ENCODE measurements at places on chromosomes 13 and 19.
A peak's percentile ranks its signal among the peaks of the same experiment; 100 is the strongest.

GRCh38 chr19:2047076-2047448 is 4.0 kb downstream of the MKNK2 start:
- DNase-seq = no peak

DNA sequence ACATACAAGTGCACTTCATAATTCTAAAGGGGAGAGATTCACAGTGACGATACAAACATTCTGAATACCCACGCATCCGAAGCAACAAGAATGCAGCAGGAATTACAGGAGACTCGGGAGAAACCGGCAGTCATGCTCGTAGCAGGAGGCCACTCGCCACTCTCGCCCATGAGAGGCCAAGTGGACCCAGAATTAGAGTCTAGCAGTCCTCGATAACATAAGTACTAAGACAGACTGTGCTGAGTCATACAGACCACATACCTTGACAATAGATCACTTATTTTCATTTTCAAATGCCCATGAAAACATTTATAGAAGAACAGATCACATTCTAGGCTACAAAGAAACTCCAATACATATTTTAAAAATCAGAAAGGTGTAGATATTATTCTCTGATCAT is 299.1 kb upstream of the TSHZ3 start:
- DNase-seq = no peak

DNA sequence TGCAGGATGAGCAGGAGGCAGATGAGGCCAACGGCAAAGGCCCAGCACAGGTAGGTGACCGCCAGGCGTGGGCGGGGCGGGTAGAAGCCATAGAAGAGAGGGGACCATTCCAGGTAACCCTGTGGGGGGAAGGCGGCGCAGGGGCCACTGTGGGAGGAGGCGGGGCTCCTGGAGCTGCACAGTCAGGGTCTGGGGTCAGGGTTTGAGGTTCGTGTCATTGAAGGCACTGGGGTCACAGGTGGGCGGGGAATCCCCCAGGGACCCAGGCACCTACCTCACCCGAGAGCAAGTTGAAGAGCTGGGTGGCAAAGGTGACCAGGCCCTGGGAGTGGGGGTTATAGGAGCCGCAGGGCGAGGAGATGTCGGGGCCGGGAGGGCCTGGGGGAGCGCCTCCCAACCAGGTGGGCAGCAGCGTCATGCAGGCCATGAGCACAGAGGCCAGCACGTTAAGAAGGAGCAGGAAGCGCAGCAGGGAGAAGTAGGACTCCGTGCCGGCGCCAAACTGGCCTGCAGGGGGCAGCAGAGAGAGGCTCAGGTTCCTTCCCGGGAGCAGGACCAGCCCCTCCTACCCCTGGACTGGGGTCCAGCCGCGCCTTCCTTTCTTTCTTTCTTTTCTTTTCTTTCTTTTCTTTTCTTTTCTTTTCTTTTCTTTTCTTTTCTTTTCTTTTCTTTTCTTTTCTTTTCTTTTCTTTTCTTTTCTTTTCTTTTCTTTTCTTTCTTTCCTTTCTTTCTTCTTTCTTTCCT is 4.6 kb downstream of the TMC4 start:
- DNase-seq = peak; percentile 92

- DNase-seq = no peak
Measured at GRCh38 chr13:24165746-24166145, 5.2 kb downstream of the SPATA13 start.

DNA sequence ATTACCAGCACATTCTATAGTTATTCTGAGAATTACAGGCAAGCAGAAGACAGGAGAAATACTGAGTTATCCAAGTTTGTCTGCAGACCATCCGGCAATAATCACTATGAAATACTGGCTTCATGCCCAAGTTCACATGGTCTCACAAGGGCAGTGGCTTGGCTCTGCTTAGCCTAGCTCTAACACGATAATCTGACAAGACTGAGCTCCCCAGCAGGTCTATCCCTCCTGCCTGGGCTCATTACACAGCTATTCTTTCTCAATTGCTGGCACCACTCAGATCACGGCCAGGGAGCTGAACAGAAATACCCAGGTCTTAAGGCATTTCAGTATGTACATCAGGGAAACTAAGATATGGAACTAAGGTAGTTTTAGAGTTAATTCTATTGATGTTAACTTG is 361.6 kb upstream of the PCDH20 start:
- DNase-seq = no peak

DNA sequence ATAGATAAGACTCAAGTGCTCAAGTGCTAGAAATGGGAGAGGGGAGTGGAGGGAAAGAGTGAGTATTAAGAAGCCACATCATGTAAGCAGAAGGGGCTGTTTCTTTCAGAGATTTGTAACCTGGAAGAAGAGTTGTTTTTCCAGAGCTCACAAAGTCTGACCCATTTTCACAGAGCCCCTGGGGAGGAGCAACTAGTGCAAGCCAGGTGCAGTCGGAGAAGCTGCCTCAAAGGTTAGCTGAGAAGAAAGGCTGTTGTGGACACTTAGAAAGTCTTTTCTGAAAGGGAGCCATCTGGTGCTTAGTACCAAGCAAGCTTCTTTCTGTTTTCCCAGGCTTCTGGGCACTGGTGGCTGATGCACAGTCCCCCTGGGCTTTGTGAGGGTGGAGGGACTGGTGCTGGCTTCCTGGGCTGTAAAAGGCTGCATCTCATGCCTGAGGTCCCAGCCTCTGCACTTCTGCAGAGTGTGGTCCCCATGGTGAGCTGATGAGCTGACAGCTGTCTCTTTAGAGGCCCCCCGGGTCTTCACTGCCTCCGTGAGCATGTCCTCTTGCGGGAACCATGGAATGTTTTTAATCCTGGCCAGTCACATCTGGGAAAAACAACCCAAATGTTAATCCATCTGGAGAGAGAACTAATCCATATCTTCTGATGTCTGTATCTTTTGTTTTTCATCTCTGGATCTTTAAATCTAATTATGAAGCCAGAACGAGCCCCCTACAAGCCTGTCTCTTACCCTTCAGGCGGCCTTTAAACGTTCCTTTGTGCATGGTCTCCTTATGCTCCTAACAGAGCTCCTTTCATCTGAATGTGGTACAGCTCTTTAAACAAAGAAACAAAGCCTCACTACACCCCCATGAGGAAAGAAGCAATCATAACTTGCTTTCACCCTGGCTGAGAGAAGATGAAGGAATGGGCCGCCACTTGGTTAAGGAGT is 40.2 kb downstream of the OLFM4 start:
- DNase-seq = no peak

DNA sequence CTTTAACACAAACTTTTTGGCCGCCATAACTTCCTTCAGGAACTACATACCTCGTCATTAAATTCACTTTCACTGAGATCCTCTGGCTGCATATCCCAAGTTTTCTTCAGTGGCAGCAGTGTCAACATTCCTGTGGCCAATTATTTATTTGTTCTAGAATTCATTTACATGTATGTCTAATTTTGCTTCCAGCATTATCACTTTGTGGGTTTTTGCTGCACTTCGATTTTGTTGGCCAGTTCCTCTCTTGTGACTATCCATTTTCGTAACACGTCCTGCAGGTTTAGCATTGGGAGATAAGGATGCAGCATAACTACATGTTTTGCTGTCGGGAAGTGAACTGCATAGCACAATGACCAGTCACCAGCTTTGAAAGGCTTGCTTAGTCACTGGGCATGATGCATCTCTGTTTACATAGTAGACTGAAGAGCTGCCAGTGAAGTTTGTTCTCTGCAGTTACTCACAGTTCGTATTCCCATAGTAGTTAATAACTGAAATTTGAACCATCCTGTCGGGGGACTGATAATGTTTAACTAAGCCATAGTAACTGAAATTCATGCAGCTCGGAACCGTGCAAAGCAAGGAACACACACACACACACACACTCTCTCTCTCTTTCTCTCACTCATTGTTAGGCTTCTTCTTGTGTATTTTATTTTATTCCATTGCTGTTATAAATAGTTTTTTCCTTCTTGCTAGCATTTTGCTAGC is 28.3 kb downstream of the ZNF507 start:
- DNase-seq = no peak

GRCh38 chr19:47492137-47492533 is 8.1 kb upstream of the KPTN start:
- no peak for DNase-seq

DNA sequence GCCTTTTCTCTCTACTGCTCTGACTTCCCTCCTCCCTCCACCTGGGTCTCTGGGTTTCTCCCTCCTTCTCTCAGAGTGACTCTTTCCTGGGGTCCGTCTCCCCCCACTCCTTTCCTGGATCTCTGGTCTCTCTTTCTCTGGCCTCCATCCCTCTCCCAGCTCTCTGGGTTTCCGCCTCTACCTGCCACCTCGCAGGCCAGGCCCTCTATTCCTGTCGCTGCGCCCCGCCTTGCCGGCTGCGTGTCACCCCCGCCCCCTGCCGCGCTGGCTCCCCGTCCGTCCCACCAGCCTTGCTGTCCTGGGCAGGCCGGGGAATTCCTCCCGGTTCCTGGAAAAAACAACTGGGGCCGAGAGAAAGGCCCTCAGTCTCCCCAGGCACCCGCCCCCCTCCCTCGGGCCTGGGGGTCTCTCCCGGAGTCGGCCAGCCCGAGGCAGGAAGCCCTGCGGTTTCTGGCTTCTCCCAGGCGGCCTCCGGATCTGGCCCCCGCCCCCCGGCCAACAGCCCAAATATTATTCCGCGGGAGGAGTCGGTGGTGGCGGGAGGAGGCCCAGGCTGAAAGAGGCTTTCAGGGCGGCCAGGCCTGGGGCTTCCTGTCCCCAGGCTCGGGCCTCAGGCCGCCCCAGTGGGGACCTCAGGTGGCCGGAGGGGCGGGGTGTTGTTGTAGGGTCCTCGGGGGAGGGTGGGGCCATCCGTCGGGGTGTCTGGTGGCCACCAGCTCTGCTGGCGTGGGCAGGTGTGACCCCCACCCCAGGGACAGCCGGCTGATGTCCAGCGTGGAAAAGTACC is 9.3 kb downstream of the IRF2BP1 start:
- no peak for DNase-seq

GRCh38 chr19:38769635-38770211 is 3.6 kb downstream of the LGALS7 start:
- DNase-seq = peak; percentile 79

DNA sequence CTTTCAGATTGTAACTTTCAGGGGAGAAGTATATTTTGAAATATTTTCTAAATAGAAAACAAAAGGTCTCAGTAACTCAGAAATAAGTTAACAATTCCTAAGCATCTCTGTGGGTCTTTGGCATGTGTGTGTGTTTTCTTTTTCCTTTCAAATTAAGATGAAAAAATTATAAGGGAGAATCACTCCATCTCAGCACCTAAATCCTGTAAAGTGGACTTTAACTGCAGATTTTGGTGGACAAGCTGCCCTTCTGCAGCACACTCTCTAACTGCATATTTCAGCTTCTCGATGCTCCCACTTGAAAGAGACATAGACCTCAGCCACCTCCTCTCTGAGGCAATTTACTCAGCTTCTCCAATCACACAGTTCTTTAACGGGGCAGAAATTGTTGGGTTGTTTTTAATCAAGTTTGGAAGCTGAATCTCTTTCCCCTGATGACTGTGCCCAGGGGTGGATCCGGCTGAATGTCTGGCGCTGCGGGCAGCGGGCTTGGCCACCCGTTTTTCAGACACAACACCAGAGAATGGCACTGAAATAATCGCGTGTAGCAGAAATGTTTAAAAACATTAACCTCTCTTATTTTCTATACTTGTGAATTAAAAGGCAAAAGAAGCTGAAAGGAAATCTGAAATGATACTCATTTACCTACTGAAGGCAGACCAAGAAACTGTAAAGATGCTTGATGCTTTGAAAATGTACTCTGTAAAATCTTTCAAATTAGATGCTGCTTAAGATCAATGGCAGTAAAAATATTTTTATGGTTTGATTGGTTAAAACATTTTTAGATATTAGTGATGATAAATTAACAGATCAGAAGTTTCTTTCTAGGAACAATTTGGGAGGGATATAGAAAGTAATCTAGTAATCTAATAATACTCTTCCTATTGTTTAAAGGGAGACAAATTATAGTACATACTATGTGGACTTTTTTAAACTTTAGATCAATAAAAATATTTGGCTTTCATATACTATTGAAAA is 12.4 kb downstream of the ZIC2 start:
- no peak for DNase-seq

GRCh38 chr19:46574533-46574932 is 26.6 kb upstream of the CALM3 start:
- peak; percentile 12 for DNase-seq

DNA sequence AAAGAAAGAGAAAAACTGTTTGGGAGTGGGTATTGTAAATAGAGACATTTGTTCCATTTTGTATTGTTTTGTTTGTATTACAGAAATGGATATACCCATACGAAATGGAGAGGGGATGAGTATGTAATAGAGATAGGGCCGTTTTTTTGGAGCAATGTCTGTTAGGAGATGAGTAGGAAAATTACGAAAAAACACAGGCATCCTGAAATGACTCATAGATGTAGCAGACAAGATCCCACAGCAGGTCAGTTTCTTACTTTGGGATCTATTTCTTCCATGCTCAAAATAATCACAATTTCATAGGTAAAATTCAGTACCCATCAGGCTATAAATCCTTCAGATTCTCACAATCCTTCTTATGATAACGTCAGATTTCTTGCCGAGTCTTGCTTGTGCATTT is 779.4 kb upstream of the SLITRK1 start:
- DNase-seq = no peak

GRCh38 chr19:18542941-18543813 is at the start of gene FKBP8:
Gene FKBP8 (minus strand): TSS chr19:18543573. CDS start chr19:18541970, 1,603 bp downstream.
- DNase-seq = peak; percentile 95

- no peak for DNase-seq
Measured at GRCh38 chr13:51405176-51405575, 47.7 kb downstream of the INTS6 start.

DNA sequence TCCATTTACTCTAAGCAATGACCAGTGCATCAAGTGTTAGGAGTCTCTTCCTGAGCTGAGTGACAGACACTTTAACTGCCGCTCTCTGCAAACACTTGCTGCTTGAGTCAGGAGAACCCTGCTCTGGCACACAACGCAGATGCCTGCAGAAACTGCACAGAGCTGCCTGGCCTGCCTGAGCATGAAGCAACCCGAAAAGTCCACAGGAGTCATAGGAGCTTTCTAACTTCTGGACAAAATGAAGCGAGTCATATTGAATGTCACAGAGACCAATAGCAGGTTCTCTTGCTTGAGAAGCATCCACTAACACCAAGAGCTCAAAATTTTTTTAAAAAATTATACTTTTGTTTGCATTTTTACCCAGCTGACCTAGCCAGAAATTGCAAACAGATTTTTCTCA is 232.4 kb downstream of the LHFPL6 start:
- DNase-seq = no peak

DNA sequence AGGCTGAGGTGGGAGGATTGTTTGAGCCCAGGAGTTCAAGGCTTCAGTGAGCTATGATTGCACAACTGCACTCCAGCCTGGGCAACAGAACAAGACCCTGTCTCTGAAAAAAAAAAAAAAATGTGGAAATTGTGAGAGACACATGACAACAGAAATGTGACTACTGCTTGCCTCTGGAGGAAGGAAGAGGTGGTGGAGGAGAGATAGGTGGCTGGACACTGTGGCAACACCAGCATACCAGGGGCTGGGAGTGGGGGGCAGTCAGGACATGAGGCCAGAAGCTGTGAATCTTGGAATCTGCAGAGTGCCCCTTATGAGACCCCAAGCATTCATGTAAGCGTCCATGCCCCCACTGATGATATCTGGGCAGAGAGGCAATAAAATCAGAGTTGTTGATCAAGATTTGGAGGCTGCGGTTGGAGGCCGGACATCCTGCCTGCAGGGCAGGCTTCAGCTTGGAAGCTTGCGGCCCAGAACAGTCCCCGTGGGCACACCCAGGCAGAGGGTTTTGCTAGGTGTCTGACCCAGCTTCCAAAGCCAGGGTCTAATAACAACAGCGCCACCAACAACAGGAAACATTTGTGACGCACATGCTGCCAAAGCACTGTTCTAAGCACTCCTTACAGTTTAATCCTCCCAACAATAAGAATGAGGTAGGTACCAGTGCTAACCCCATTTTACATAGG is 16.9 kb downstream of the FAM187B start:
- DNase-seq = no peak

- DNase-seq = no peak
Measured at GRCh38 chr19:46371371-46371901, 24.5 kb downstream of the PPP5C start.
